ENCODE measurements at places on chromosomes 12 and 14. TPM values are rescaled to one million over a fixed set of nuclear protein-coding genes. Genes with fewer than 3 reads are reported as not detected.

GRCh38 chr14:24172871-24173281 lies 996 bp downstream of the REC8 start:
- H3K27ac ChIP-seq = no peak overlapping the region
- H3K4me1 ChIP-seq = no peaks in the 10 kb centered on the region
- H3K27me3 ChIP-seq = no peaks in the 10 kb centered on the region
- peaks cover 23% of the 10 kb centered on the region for H3K36me3 ChIP-seq
- DNase-seq = no peak

GRCh38 chr14:51776102-51776894 lies 84.1 kb upstream of the GNG2 start:
- no peak overlapping the region for H3K4me3 ChIP-seq
- peak; percentile 96 for DNase-seq
- H3K4me1 ChIP-seq = peaks cover 7% of the 10 kb centered on the region
- no peaks in the 10 kb centered on the region for H3K36me3 ChIP-seq

DNA sequence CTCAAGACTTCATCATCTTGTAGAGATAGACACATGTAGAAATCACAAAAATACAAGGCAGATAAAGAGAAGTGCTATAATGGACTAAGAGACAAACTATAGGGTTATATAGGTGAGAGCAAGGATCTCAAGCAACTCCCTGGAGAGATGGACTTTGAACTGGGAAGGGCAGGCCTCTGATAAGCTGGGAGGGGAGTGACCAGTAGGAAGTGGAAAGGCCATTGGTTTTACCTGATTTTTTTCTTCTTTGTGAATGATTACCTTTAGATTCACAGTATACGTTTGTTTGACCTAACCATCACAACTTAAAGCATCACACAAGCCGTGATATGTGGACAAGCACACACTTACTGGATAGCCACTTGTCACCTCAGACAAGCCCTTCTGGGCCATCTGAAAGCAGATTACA lies 5.2 kb upstream of the TEP1 start:
- peaks cover 2% of the 10 kb centered on the region for H3K4me1 ChIP-seq
- no peak overlapping the region for H3K27ac ChIP-seq
- no peaks in the 10 kb centered on the region for H3K27me3 ChIP-seq
- DNase-seq = no peak
- no peak overlapping the region for H3K4me3 ChIP-seq

DNA sequence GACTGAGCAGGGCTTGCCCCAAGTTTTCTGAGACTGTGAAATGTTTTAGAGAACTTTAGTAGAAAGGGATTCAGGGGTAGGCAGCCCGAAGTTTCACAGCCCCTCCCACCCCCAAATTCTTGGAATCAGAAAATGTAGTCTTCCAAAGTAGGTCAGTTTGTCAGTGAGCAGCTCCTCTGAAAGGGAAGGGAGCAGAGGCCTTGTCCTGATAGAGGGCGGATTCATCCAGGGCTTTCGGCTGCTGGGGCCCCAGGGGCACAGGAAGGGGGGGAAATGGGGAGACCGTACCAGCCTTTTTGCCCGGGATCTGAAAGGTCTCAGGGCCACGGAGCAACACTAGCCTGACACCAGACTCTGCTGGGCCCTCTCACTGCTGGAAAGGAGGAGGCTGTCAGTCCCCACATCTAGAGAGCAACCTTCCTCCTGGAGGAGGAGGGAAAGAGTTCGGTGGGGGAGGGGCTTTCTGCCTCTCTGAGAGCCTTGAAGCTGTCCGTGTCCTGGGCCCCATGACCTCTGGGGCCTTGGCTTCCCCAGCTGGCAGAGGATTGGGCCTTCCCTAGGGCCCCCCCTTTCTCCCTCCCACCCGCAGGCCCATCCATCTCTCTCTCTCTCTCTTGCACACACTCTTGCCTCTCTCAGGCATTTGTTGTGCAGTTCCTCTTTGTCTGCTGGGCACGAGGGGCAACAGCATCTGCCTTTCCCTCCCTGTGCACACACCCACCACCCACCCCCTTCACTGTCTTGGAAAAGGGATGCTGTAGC lies at the start of gene IKZF4:
Gene IKZF4 (plus strand): TSS at position 621 of the 762 bp plus-strand sequence. CDS start 451 bp downstream, outside the sequence.
- DNase-seq = no peak
- no peaks in the 10 kb centered on the region for H3K27me3 ChIP-seq
- H3K4me3 ChIP-seq = no peak within 1 kb of the TSS

DNA sequence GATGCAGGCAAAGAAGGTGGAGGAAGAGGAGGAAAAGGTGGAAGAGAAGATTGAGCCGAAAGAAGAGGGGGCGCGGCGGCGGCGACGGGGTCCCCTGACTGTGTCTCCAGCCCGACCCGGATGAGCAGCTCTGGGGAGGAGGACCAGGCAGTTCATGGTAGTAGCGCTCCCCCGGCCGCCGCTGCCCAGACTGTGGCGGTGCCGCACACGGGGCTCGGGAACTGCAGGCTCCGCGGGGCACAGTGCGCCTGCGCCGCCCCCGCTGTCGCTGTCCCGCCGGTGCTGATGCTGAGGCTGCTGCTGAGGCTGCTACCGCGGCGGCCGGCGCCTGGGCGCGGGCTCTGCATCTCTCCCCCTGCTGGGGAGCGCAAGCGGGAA lies at the start of gene KCNH5:
Gene KCNH5 (minus strand): TSS at position 225 of the 378 bp plus-strand sequence. CDS start 272 bp downstream, outside the sequence.
- H3K27ac ChIP-seq = no peak within 1 kb of the TSS
- peak; percentile 79 for DNase-seq
- H3K36me3 ChIP-seq = no peaks in the 10 kb centered on the region
- no peaks in the 10 kb centered on the region for H3K4me1 ChIP-seq
- H3K27me3 ChIP-seq = peaks cover 15% of the 10 kb centered on the region
- no peak within 1 kb of the TSS for H3K4me3 ChIP-seq

GRCh38 chr14:75917946-75918335 lies 63.9 kb downstream of the TGFB3 start:
- H3K27me3 ChIP-seq = no peaks in the 10 kb centered on the region
- DNase-seq = no peak
- no peaks in the 10 kb centered on the region for H3K36me3 ChIP-seq
- H3K4me3 ChIP-seq = no peak overlapping the region
- no peak overlapping the region for H3K27ac ChIP-seq

DNA sequence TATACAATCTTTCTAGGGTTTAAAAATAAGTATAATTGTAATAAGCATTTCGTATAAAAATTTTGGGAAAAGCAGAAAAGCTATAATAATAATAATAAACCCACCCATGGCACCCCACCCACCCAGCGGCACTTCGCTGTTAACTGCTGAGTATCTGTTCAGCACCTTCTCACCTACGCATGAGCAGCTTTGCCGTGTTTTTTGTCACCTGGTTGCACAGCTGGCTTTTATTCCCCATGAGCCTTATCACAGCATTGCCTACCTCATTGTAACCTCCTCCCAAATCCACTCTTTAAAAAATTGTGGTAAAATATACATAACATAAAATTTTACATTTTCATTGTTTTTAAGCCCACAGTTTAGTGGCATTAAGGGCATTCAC lies 34.7 kb downstream of the CYP46A1 start:
- DNase-seq = no peak
- no peaks in the 10 kb centered on the region for H3K4me1 ChIP-seq
- H3K4me3 ChIP-seq = no peak overlapping the region

- H3K27ac ChIP-seq = peak overlapping the region; percentile 99
- no peaks in the 10 kb centered on the region for H3K36me3 ChIP-seq
- no peak for DNase-seq
- H3K27me3 ChIP-seq = no peaks in the 10 kb centered on the region
Observed at GRCh38 chr12:118357257-118358007, 15.3 kb downstream of the TAOK3 start.

DNA sequence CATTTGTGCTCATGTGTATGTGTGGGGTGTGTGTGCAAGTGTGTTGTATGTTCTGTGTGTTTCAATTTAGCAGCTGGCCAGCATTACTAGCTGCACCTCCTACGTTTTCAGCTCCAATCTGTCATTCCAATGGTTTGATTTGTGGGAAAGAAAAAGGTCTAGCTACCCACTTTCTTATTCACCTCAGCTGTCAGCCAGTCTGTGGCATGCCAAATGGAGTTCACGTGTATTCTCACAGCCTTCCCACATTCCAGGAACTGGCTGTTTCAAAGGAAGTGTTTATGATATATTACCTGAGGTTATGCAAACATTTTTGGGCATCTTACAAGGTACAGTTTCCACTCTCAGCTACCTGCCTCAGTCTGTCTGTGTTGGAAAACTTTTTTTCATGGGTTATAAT lies 220.2 kb upstream of the CPNE8 start:
- no peaks in the 10 kb centered on the region for H3K27me3 ChIP-seq
- H3K4me3 ChIP-seq = no peak overlapping the region
- DNase-seq = no peak
- no peaks in the 10 kb centered on the region for H3K36me3 ChIP-seq

GRCh38 chr14:64654246-64654900 lies 49.9 kb upstream of the PLEKHG3 start:
- no peaks in the 10 kb centered on the region for H3K27me3 ChIP-seq
- no peaks in the 10 kb centered on the region for H3K36me3 ChIP-seq
- peak; percentile 94 for DNase-seq
- H3K4me1 ChIP-seq = peaks cover 21% of the 10 kb centered on the region
- H3K4me3 ChIP-seq = no peak overlapping the region

DENND5B gene
- total RNA-seq = 18.8 TPM

DAO gene
- total RNA-seq = not detected

EML5 gene
- under 0.01 TPM for total RNA-seq

MFAP5 gene
- total RNA-seq = 57.9 TPM

All from osteoblast (primary cell).